CD4-positive, alpha-beta memory T cell (primary cell): ENCODE measurements at places on chromosomes 12 and 14. TPM values are rescaled to one million over a fixed set of nuclear protein-coding genes. Genes with fewer than 3 reads are reported as not detected.

Gene CPNE6
- not detected for total RNA-seq

Gene SLCO1B1
- not detected for total RNA-seq

Gene GLI1
- total RNA-seq, result 0.30 TPM

Gene VDR
- total RNA-seq, result 1.6 TPM

Gene FAM181A
- total RNA-seq, result not detected

Gene PPTC7
- total RNA-seq, result 32.6 TPM

Gene KLC1
- total RNA-seq, result 278 TPM

Gene SDSL
- 0.67 TPM for total RNA-seq

Gene CAPZA3
- not detected for total RNA-seq

Gene SERPINA6
- total RNA-seq, result not detected

Gene CNTN1
- not detected for total RNA-seq

GRCh38 chr12:104792570-104792969 is 165.5 kb downstream of the SLC41A2 start:
- no peak for DNase-seq

DNA sequence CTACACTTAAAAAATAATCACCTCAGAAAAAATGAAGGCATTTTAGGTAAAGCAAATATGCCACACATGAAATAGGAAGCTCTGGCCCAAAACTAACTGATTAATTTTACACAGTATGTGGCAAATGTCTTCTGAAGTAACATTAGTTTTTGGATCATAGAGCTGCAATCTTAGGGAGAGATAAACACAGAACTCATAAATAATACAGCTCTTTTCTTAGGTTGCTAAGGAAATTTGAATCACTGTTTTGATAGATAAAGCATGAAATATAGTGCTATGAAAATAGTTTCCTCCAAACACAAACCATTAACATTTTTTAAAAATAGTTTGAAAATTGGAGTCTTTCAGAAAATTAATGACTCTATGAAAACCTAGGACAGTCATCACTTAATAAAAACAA is 15.0 kb downstream of the RASSF9 start:
- no peak for DNase-seq

GRCh38 chr14:61588419-61588901 is 106.9 kb upstream of the HIF1A start:
- no peak for DNase-seq

- no peak for DNase-seq
These were observed 756.5 kb upstream of the TBX3 start for GRCh38 chr12:115440438-115440837.

DNA sequence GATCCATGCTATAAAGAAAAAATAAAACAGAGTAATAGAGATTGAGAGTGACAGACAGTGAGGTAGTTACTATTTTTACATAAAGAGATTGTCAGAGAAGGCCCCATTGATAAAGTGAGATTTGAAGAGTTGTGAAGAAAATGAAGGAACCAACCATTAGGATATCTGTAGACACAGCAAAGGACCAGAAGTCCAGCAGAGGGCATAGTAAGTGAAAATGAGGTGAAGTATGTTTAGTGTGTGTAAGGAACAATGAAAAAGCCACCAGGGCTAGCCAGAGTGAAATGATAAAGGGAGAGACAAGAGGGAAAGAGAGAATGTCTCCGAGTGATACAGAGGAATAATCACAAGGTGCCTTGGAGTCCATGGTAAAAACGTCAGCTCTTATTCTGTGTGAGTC is 411.0 kb downstream of the NELL2 start:
- no peak for DNase-seq

GRCh38 chr12:59164991-59165718 is 244.9 kb upstream of the LRIG3 start:
- no peak for DNase-seq

DNA sequence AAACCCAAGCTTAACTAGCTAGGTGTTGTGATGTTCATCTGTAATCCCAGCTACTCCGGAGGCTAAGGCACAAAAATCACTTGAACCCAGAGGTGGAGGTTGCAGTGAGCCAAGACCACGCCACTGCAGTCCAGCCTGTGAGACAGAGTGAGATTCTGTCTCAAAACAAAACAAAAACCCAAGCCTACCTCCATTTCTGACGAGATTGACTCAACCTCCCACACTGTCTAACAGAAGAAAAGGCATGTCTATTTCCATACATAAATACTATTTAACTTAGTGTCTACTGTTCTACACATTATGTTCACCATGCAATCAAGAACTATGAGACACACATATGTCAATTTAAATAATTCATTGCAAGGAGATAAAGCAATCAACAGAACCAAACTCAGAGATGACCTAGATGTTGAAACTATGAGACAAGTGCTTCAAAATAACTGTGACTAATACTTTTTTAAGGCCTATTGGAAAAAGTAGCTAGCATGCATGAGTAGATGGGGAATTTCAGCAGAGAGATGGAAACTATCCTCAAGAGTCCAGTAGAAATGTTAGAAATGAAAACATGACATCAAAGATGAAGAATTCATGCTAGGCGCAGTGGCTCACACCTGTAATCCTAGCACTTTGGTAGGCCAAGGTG is 75.9 kb upstream of the DHRS4 start:
- DNase-seq, result no peak

DNA sequence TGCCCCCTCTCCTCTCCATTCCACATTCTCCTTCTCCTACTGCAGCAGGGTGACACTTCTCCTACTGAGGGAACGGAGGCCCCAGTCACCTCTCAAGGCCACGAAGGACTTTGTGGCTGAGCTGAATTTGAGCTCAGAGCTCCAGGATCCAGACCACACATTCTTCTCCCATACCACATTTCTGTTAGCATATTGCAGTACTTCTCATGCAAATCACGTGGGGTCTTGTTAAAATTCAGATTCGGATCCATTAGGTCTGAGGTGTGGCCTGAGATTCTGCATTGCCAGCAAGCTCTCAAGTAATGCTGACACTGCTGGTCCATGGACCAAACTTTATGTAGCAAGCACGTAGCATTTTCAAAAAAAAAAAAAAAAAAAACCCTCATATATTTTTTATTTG is 9.6 kb upstream of the IFI27L2 start:
- no peak for DNase-seq

- no peak for DNase-seq
These were observed 35.4 kb downstream of the BCL11B start for GRCh38 chr14:99236386-99237138.

DNA sequence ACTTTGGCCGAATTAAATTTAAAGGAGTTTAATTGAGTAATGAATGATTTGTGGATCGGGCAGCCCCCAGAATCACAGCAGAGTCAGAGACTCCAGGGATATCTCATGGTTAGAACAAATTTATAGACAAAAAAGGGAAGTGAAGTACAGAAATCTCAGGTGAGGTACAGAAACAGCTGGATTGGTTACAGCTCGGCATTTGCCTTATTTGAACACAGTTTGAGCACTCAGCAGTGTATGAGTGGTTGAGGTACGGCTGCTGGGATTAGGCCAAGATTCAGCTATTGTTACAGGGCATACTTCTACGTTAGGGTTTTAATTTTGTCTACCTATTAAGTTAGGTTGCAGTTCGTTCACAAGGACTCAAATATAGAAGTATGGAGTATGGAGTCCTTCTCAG is 23.3 kb downstream of the CCDC38 start:
- no peak for DNase-seq

GRCh38 chr14:56153267-56153666 is 35.1 kb downstream of the PELI2 start:
- DNase-seq, result no peak

- no peak for DNase-seq
These were observed 23.3 kb downstream of the BTBD7 start for GRCh38 chr14:93309427-93309966.

GRCh38 chr12:90071996-90072395 is 363.4 kb upstream of the ATP2B1 start:
- DNase-seq, result no peak

GRCh38 chr12:101256266-101256665 is 23.6 kb upstream of the UTP20 start:
- DNase-seq, result no peak
